ENCODE measurements at places on chromosomes 4 and X.
A peak's percentile ranks its signal among the peaks of the same experiment; 100 is the strongest.

GRCh38 chr4:109930464-109930863 lies 17.8 kb downstream of the EGF start:
- no peak for DNase-seq

DNA sequence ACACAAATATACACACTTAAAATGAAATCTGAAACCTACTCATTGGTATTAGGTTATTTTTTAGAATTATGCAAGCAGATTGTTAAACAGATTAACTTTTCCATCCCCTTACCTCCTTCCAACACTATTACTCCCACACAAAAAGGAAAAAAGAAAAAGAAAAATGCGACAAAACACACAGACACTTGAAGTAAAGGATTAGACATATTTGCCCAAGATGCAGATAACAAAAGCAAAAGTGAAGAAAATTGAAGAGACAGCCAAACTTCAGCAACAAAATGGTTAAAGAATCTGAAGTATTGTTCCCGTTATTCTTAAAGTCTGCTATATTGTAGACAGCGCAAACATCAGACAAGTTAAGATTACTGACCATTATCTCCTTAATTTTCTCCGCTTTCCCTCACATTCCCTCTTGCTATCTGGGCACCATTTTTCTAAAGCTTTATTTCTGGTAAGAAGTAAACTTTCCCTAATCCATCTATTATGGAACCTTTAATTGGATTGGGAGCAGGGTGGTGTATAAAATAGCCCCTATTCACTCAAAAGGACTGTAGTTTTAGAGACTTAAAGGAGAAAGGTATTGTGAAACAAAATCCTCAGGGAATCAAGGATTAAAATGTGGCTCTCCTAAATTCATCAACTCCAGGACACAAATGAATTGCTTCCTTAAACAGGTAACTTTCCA lies 34.7 kb upstream of the MAB21L2 start:
- no peak for DNase-seq

GRCh38 chr4:122831515-122832196 lies 5.0 kb downstream of the FGF2 start:
- no peak for DNase-seq

DNA sequence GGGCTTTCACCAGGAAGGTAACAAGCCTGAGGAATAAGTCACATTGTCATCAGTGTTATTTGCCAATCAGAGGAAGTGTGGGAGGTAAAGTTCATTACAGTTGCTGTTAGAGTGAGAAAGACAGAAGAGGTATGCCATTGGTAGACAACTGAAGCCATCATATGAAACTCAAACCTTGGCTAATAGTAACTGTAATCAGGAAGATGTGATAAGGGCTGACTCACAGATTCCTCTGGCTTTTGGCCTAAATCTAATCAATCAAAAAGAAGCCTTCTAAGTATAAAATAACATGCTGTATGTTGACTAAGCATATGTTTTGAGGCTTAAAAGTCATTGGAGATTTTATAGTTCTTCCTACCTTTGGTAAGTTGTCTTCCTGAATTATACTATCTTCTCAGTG lies 242.8 kb downstream of the PCDH7 start:
- no peak for DNase-seq

GRCh38 chr4:165502916-165503907 lies 124.4 kb downstream of the CPE start:
- no peak for DNase-seq

DNA sequence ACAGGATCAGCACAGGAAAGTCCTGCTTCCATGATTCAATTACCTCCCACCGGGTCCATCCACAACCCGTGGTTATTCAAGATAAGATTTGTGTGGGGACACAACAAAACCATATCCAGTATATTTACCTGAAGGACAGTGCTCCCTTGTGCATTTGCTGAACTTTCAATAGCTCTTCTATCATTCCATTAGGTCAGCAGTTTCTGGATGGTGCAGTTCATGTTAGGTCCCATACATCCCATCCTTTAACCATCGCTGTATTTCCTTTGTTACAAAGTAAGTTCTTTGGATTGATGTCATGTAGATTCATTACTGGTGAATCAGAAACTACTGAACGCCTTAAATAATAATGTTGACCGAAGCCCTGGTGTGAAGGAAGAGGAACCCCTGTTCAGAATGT lies 775.9 kb downstream of the TRIML1 start:
- no peak for DNase-seq

GRCh38 chr4:115923152-115923551 lies 809.7 kb upstream of the NDST4 start:
- no peak for DNase-seq

- DNase-seq: no peak
Observed at GRCh38 chrX:138026211-138026610, 460.3 kb downstream of the ZIC3 start.

- DNase-seq: peak; percentile 17
Observed at GRCh38 chr4:113673450-113673849, 88.1 kb downstream of the CAMK2D start.
